ENCODE measurements at places on chromosomes 6 and 20.

GRCh38 chr6:36848658-36849441 is 9.6 kb upstream of the CPNE5 start:
- peaks cover 40% of the 10 kb centered on the region for H3K36me3 ChIP-seq
- H3K27me3 ChIP-seq, result no peaks in the 10 kb centered on the region
- H3K27ac ChIP-seq, result no peak overlapping the region
- no peak overlapping the region for H3K4me3 ChIP-seq
- ATAC-seq, result no peak

DNA sequence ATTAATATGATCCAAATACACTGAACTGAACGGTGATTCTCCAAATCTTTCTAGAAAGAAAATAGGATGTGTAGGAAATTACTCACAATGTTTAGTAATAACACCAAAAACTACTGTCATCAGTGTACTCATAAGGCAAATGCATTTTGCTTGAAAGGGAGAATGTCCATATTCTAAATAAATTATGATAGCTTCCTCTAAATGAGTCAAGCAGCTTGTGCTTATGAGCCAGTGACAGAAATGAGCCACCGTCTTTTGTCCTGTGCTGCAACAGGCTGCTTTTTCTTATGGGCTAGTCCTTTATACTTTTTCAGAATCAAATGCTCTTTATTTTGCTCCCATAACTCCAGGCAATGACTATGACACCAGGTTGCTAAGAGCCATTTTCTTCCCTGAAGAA is 4.5 kb upstream of the ZNF451 start:
- no peaks in the 10 kb centered on the region for H3K27me3 ChIP-seq
- H3K4me3 ChIP-seq, result no peak overlapping the region
- ATAC-seq, result no peak
- no peak overlapping the region for H3K27ac ChIP-seq
- peaks cover 3% of the 10 kb centered on the region for H3K36me3 ChIP-seq
- peaks cover 7% of the 10 kb centered on the region for H3K4me1 ChIP-seq

GRCh38 chr6:56933650-56934049 is 21.3 kb upstream of the BEND6 start:
- H3K4me1 ChIP-seq, result peaks cover 5% of the 10 kb centered on the region
- H3K27me3 ChIP-seq, result peaks cover 10% of the 10 kb centered on the region
- ATAC-seq, result no peak
- no peak overlapping the region for H3K27ac ChIP-seq

DNA sequence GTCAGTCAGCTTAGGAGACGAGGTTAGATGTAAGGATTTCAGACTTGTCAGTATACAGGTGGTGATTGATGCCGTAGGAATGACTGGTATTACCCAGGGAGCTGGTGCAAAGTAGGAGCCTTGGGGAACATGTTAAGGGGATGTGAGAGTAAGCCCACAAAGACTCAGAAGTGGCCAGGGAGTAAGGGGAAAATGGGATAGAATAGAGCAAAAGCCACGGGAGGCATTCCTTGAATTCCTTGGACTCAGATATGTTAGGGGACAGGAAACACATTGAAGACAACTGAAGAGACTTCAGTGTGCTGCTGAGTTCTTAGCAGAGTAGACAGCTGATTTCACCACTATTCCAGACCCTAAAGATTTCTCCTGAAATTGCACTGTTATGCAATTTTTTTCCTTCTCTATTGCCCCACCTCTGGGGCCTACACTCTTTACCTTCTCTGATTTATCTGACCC is 1.2 kb upstream of the ACAT2 start:
- ATAC-seq, result no peak
- H3K36me3 ChIP-seq, result peaks cover 41% of the 10 kb centered on the region
- no peaks in the 10 kb centered on the region for H3K27me3 ChIP-seq

DNA sequence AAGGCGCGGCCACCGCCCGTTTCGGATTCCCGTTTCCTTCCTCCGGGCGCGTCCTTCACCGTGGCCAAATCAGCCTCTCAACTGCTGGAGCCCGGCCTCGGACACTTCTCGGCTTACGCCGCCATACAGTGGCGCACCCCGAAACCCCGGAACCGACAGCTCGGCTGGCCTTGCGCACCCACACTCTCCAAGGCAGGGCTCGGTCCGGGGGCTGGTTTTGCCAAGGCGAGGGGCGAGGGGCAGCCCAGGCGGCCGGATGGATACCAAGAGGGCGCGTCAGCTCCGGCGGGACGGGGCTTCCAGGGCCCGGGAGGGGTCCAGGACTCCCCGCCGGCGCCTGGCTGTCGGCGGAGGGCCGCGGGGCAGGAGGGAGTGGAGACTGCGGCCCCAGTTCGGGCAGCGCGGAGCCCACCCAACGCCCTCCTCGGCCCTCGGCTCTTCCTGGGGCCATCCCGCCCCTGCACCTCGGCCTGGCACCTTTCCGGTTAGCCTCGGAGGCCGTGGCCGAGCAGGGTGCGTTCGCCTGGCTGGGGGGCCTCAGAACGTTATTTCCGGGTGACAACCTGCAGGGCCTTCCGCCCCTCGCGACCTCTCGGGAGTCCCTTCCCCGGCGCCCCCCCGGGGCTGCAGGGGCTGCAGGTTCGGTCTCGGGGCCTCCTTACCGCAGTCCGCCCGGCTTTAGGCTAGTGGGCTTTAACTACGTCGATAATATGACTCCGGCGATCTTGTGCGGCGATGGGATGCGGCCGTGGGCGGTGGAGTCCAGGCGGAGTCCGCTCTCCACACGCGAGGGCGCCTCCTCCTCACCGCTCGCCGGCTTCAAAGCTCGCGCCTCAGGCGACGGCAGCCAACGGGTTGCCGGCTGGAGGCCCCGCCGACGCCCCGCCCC is 697 bp upstream of the CEP43 start:
- no peaks in the 10 kb centered on the region for H3K27me3 ChIP-seq
- peak; percentile 1 for ATAC-seq
- H3K27ac ChIP-seq, result peak overlapping the region; percentile 79
- peaks cover 32% of the 10 kb centered on the region for H3K4me1 ChIP-seq

GRCh38 chr6:157996918-157997702 is 15.4 kb downstream of the SYNJ2 start:
- peaks cover 32% of the 10 kb centered on the region for H3K4me1 ChIP-seq
- no peak for ATAC-seq
- no peaks in the 10 kb centered on the region for H3K27me3 ChIP-seq
- H3K4me3 ChIP-seq, result no peak overlapping the region

DNA sequence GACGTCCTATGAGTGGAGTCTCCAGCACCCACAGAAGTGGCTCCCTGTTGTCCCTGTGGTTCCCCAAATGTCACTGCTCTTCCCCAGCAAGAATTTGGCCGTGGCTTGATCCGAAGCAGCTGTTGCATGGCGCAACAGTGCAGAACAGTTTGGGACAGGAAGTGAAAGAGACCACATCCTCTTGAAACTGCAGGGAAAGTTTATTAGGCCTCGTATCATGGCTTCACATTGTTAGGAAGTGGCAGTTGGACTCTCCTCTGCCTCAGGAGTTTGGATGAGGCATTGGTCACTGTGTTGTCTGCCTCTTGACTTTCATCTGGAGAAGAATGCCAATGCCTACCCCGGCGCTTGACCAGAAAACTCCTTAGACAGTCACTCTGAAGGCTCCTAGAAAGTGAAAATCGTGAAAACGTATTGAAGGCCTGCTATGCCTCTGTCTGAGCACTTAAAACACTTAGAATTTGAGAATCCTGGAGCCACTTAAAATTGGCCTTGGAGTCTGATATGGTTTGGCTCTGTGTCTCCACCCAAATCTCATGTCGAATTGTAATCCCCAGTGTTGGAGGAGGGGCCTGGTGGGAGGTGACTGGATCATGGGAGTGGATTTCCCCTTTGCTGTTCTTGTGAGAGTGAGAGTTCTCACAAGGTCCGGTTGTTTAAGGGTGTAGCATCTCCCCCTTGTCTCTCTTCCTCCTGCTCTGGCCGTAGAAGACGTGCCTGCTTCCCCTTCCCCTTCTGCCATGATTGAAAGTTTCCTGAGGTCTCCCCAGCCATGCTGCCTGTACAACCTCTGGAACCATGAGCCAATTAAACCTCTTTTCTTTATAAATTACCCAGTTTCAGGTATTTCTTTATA is 334.9 kb upstream of the JARID2 start:
- ATAC-seq, result peak; percentile 97
- no peaks in the 10 kb centered on the region for H3K36me3 ChIP-seq
- peaks cover 23% of the 10 kb centered on the region for H3K4me1 ChIP-seq
- H3K27ac ChIP-seq, result peak overlapping the region; percentile 84
- H3K4me3 ChIP-seq, result peak overlapping the region; percentile 47

GRCh38 chr20:13661070-13661685 is 22.4 kb upstream of the TASP1 start:
- H3K4me3 ChIP-seq, result no peak overlapping the region
- H3K36me3 ChIP-seq, result no peaks in the 10 kb centered on the region
- peaks cover 23% of the 10 kb centered on the region for H3K4me1 ChIP-seq
- no peak for ATAC-seq
- H3K27ac ChIP-seq, result no peak overlapping the region

DNA sequence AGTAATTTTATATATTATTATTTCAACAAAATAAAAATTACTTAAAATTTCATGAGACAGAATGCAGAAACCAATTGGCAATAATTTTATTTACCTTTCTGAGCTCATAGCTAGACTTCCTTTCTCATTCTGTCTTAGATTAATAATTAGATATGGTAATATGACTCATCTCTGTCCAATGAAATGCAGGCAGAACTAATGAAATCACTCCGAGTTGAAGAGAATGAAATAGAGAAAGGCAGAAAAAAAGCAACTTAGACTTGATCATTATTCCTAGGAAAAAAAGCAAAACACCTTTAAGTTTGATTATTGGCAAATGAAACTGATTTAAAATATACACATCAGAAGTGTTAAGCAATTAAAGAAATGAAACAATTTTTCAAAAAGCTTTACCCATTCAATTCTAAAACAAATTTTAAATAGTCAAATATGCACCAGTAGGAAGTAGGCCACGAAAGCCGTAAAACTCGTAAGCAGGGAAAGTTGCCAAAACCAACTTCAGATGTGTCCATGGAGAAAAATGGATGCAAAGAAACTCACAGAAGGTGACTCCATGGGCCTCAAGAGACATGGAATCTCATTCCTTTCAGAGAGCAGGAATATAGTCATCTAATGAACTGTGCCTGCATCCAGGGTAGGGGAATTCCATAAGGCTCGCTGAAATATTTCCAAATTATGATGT is 293.8 kb upstream of the RGS17 start:
- no peak overlapping the region for H3K4me3 ChIP-seq
- no peaks in the 10 kb centered on the region for H3K36me3 ChIP-seq
- H3K27ac ChIP-seq, result no peak overlapping the region
- no peaks in the 10 kb centered on the region for H3K4me1 ChIP-seq

GRCh38 chr6:85670573-85670972 is 27.9 kb upstream of the SYNCRIP start:
- peaks cover 28% of the 10 kb centered on the region for H3K36me3 ChIP-seq
- no peak for ATAC-seq
- peaks cover 53% of the 10 kb centered on the region for H3K4me1 ChIP-seq
- peak overlapping the region; percentile 87 for H3K27ac ChIP-seq
- no peaks in the 10 kb centered on the region for H3K27me3 ChIP-seq

- no peaks in the 10 kb centered on the region for H3K4me1 ChIP-seq
- ATAC-seq, result no peak
- no peak overlapping the region for H3K27ac ChIP-seq
- H3K4me3 ChIP-seq, result no peak overlapping the region
Measured at GRCh38 chr6:64221776-64222175, 586.2 kb downstream of the PHF3 start.

- no peak overlapping the region for H3K27ac ChIP-seq
- ATAC-seq, result no peak
- no peaks in the 10 kb centered on the region for H3K36me3 ChIP-seq
Measured at GRCh38 chr6:29227235-29227634, 56.5 kb downstream of the OR2J2 start.

DNA sequence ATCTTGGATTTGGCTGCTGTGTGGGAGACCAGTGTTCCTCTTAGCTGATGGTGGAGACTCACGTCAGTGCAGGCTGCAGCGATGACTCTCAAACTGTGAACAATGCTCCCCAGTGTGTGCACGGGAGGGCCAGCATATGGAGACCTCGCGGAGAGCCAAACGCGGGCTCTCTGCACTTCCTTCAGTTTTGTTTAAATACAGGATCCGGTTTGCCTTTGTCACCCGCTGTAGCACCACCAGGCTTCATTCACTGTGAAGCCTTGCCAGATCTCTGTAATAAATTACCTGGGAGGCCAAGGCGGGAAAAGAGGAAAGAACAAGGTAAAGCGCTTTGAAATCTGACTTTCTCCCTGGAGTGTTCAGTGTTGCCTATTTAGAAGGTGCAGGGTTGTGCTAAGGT is 30.7 kb upstream of the TMEM14A start:
- no peak overlapping the region for H3K27ac ChIP-seq
- H3K4me3 ChIP-seq, result no peak overlapping the region
- no peaks in the 10 kb centered on the region for H3K4me1 ChIP-seq
- no peak for ATAC-seq
- H3K36me3 ChIP-seq, result no peaks in the 10 kb centered on the region

- no peak for ATAC-seq
- peaks cover 40% of the 10 kb centered on the region for H3K27me3 ChIP-seq
- peaks cover 20% of the 10 kb centered on the region for H3K4me1 ChIP-seq
- peak overlapping the region; percentile 90 for H3K4me3 ChIP-seq
Measured at GRCh38 chr6:138106665-138107077, 548 bp downstream of the PERP start.

DNA sequence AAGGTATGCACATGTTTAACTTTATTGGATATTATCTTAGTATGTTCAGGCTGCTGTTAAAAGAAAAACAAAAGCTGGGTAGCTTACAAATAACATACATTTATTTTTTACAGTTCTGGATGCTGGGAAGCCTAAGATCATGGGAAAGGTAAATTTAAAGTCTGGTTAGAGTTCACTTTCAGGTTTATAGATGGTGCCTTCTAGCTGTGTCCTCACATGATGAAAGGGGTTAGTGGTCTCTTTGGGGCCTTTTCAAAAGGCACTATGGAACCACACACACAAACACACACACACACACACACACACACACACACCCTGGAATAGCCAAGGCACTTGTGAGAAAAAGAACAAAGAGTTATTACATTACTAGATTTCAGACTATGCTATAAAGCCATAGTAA is 805.8 kb upstream of the GJE1 start:
- H3K27me3 ChIP-seq, result no peaks in the 10 kb centered on the region
- H3K27ac ChIP-seq, result no peak overlapping the region
- ATAC-seq, result no peak
- H3K36me3 ChIP-seq, result no peaks in the 10 kb centered on the region
- no peak overlapping the region for H3K4me3 ChIP-seq

GRCh38 chr6:134533991-134534390 is 216.1 kb upstream of the SGK1 start:
- no peaks in the 10 kb centered on the region for H3K4me1 ChIP-seq
- H3K4me3 ChIP-seq, result no peak overlapping the region
- peaks cover 9% of the 10 kb centered on the region for H3K27me3 ChIP-seq

- H3K4me3 ChIP-seq, result peak overlapping the region; percentile 54
- H3K4me1 ChIP-seq, result peaks cover 35% of the 10 kb centered on the region
- peaks cover 89% of the 10 kb centered on the region for H3K27me3 ChIP-seq
- no peaks in the 10 kb centered on the region for H3K36me3 ChIP-seq
- ATAC-seq, result no peak
Measured at GRCh38 chr6:137488150-137489045, 5.8 kb downstream of the OLIG3 start.
